ENCODE measurements at places on chromosomes 3 and 15.

DNA sequence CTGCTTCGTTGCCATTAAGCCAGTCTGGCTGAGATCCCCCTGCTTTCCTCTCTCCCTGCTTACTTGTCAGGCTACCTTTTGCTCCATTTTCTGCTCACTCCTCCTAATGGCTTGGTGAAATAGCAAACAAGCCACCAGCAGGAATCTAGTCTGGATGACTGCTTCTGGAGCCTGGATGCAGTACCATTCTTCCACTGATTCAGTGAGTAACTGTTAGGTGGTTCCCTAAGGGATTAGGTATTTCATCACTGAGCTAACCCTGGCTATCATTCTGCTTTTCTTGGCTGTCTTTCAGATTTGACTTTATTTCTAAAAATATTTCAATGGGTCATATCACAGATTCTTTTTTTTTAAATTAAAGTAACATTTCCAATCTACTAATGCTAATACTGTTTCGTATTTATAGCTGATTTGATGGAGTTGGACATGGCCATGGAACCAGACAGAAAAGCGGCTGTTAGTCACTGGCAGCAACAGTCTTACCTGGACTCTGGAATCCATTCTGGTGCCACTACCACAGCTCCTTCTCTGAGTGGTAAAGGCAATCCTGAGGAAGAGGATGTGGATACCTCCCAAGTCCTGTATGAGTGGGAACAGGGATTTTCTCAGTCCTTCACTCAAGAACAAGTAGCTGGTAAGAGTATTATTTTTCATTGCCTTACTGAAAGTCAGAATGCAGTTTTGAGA lies 25.0 kb downstream of the CTNNB1 start:
- no peak for DNase-seq

DNA sequence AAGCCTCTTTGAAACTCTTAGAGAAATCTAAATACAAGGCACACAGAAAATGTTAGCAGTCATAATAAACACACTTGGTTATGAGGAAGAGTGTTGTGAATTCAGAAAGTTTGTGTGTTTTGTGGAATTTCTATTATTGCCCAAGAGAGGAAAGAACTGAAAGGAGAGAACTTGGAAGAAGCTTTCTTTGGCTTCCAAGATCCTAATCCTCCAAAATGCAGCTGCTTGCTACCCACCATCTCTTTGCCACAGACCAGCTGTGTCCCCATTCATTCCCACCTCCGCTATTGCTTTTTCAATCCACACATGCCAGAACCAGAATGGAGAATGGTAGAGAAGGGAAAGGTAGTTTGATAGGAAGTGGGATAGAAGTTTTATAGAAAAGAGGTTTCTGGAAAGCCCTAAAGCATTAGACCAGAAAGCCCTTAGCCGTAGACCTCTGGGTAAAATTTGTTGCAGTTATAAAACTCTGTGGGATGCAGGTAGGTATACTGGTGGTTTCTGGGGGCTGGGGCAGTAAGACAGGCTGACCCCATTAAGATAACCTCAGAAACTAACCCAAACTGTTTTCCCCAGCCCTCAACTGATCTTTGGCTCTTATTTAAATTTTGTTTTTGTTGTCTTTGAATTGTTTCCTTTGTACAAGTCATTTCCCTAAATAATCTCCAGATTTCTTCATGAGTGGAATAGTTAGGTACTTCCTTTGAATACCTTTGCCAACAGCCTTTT lies 108.5 kb downstream of the FILIP1L start:
- no peak for DNase-seq

DNA sequence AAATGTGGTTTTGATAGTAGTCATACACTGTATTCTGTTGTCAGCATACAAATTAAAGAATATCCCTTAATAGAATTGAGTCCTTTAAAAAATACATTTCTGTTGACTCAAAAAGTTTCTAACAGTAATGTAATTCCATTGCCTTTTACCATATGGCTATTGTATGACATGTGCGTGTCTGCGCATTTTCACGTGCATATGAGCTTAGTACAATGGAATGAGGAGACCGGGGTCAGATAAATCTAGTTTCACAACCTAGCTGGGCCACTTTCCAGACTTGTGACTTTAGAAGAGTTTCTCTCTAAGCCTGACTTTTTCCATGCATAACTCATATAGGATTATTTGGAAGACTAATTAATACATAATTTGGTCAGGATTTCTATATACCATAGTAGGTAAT lies 38.7 kb downstream of the ZBTB38 start:
- DNase-seq: no peak

GRCh38 chr3:131849616-131850015 lies 185.2 kb downstream of the CPNE4 start:
- no peak for DNase-seq

- no peak for DNase-seq
These were observed 12.2 kb upstream of the XYLB start for GRCh38 chr3:38334142-38335055.

DNA sequence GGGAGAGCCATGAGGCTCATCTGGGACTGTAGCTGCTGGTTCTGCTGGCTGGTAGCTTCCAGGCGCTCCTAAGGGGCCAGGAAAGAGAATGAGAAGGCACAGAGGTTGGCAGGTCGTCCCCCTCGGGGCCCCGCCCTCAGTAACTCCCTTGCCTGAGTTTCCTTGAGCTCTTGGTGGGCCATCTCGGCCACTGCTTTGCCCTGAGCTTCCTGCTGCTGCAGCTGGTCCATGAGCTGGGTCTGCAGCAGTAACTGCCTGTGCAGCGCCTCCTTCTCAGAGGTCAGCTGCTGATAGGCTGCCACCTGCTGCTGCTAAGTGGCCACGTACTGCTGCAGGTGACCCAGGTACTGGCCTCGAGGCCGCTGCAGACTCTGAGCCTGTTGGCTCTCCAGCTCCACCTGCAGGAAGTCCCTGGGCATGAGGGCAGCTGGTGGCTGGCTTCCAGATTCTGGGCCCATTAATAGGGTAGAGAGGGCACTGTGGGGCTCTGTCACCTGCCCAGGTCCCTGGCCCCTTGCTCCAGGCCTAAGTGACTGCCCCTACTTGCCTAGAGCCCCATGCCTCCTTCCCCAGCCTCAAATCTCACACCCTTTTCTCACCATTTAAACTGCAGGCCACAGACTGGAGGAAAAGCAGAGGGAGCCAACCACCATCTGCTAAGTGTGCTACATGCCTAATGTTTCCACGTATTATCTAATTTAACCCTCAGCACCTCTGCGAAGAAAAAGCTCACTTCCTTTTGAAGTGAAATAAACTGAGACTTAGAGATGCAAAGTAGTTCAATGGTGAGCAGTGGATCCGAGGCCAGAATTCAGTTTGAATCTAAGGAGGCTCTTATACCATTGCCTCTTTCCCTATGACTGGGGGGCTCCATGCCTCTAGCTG lies 10.8 kb upstream of the VPS33B start:
- peak; percentile 67 for DNase-seq

DNA sequence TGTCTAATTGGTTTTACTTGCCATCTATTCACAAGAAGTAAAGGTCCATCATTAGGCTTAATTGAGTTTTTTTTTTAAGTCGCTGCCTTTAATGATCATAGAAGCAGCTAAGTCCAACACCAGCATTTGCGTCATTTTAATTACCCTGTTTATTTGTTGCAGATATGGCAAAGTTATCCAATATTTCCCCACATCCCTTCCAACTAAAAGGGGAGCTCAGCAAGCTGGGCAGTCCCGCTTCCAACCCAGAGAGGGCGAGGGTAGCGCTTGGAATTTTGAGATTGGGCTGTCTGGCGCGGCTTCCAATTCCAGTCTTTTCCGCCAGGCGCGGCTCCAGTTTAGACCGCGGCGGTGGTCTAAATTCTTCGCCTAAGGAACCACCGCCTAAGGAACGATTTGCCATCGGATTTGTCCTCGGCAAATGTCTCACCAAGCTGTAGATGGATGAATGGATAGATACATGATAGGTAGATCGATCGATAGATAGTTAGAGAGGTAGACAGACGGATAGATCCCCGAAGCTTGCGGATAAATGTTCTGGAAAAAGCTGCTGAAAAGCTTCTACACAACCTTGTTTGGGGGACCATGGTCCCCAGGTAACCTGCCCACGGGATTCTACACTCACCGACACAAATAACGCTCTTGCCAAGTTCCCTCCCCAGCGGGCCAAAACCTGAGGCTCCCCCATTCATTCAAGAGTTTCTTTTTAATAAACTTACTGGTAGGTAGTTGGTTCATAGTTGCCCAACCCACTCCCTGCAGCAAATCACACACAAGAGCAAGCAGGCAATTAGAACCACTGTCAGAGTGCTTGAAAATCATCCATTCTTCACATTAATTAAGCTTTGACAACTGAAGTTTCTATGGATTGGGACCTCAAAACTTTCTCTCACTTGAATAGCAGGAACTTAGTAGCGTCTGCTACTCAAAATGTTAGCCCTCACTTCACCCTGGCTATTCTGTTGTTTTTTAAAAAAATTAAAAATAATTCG lies 49.1 kb downstream of the ZIC4 start:
- no peak for DNase-seq
